ENCODE measurements at places on chromosomes 6 and 20.

- no peak for DNase-seq
Observed at GRCh38 chr6:30234356-30234755, 21.1 kb upstream of the TRIM26 start.

DNA sequence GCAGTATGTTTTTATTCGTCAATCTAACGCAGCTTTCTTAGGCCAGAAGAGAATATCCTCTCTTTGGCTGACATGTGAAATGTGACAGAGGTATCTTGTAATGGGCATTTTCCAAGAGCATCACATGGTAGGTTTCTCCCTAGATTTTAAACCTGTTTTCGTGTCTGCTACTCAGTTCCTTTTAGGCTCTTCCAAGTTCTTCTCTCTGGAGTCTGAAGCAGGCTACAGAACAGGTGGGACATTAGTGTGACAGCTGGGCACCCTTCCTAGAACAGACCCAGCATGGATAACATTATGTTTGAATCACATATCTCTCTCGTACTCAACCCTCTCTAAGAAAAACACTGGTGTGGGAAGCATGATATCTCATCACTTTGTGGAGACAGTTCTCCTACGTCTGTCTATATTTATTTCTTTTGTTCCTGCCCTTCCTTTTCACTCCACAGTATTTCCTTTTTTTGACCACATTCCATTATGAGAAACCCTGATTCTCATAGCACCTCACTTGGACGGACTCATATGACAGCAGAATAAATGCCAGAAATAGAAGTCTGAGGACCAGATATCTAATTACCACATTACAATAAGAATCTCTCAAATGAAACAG lies 263.4 kb downstream of the NKAIN2 start:
- DNase-seq: no peak

DNA sequence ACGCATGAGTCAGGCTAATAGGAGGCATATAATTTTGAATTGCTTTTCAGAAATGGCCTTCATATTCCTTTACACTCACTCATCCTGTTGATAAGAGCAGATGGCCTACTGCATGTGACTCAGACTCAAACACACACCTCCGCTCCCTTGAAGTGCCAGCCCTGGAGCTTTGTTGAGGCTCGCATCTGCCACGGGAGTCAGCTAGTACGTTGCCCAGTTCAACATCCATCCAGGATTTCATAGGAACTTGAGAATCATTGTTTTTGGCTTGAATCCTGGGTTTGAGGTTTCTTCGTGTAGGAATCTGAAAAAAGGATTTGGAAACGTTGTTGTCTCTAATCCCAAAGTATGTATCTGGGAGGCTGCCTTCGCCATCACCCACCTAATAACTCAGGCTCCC lies 87.4 kb upstream of the JAG1 start:
- DNase-seq: no peak

DNA sequence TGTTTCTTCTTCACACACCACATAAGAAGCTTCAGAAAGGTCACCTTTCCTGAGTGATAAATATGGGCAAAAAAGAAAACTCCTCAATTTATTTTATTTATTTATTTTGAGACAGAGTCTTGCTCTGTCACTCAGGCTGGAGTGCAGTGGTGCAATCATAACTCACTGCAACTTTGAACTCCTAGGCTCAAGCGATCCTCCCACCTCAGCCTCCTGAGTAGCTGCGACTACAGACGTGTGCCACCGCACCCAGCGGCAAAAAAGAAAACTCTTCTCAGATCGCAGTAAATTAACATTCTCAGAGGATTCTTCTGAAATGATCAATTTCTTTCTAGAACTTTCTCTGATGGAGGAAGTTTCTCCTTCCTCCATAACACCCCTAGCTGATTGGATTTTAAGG lies 111.2 kb downstream of the TRERF1 start:
- no peak for DNase-seq

- no peak for DNase-seq
Observed at GRCh38 chr6:139650941-139651340, 276.5 kb upstream of the CITED2 start.

DNA sequence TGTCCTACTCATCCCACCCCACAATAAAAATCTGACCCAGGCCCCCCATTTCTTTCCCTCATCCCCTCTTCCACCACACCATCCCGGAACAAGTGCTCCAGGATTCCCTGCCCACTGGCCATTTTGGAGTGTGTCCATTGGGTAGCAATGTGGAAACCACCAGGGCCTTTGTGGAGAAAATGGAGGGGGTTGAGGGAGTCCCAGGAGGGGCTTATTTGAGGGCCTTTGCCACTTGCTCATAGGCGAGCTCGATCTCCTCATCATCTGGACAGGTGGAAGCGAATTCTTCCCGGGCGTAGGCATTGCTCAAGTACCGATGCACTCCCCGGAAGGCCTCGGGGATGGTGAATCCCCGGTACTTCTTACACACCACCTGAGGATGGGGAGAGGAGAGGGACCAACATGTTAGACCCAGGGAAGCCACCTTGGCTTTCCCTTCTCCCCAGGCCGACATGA lies 1.6 kb upstream of the DDAH2 start:
- DNase-seq: no peak

DNA sequence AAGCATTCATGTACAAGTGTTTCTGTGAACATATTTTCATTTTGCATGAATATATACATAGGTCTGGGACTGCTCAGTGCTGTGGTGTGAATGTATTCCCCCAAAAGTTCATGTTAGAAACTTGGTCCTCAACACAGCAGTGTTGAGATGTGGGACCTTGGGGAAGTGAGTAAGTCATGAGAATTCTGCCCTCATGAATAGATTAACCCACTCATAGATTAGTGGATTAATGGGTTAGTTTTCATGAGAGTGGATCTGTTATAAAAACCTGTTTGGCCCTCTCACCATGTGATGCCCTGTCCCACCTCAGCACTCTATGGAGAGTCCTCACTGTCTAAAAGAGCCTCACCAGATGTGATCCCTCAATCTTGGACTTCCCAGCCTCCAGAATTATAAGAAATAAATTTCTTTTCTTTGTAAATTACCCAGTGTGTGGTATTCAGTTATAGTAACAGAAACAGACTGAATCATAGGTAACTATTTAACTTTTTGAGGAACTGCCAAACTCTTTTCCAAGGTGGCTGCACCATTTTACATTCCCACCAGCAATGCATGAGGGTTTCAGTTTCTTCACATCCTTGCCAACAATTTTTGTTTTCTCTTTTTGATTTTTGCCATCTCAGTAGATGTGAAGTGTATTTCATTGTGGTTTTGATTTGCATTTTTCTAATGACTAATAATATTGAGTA lies 45.3 kb downstream of the QRSL1 start:
- DNase-seq: no peak

DNA sequence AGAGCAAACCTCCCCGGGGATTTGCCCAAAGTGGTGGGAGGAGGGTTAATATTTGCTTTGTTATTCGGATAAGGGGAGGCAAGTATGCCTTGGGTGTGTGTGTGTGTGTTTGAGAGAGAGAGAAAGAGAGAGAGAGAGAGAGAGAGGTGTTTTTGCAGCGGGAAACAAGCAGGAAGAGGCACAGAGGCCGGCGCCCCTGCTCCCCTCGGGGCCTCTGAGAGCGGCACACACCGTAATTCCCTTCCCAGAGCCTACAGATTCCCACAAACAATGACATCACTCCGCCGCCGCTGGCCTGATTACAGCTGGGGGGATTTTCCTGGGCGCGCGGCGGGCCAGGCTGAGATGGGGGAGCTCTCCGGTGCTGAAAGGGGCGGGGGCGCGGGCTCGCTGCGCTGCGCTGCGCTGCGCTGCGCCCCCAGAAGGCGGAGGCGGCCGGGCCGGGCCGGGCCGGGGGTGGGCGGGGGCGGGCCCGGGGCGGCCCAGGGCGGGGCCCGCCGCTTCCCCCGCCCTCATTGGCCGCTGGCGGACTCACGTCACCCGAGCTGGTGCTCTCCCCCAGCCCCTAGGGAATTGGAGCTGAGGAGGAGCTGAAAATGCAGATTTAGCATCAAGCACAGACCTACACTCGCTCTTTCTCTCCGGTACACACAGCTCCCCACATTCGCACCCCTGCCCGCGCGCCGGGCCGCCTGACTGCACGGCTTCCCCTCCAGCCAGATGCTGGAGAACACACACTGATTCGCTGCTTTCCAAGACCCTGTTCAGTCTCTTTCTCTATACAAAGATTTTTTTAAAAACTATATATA lies at the start of gene PCSK2:
PCSK2 (plus strand) TSS at position 631 of the 809 bp plus-strand sequence. CDS start 266 bp downstream, outside the sequence.
- DNase-seq: no peak

- no peak for DNase-seq
Observed at GRCh38 chr6:131460614-131461000, 112.4 kb upstream of the ARG1 start.

- no peak for DNase-seq
Observed at GRCh38 chr20:3716195-3716834, 3.9 kb upstream of the SIGLEC1 start.

Data from stimulated activated CD4-positive, alpha-beta T cell treated with anti-CD3 and anti-CD28 coated beads, Interleukin-12 subunit alpha, Interleukin-12 subunit beta, amount 100 ng/mL, for 24 hours (primary cell).